ENCODE measurements at places on chromosomes 7 and 10. TPM values are rescaled to one million over a fixed set of nuclear protein-coding genes. Genes with fewer than 3 reads are reported as not detected.

ADAP1 gene
- total RNA-seq: 7.7 TPM

WDR11 gene
- total RNA-seq: 11.1 TPM

MRLN gene
- not detected for total RNA-seq

ASB10 gene
- 4.0 TPM for total RNA-seq

IFIT1B gene
- total RNA-seq: 0.24 TPM

NXPH1 gene
- not detected for total RNA-seq

TRIM24 gene
- total RNA-seq: 14.2 TPM

ARHGEF35 gene
- total RNA-seq: 1.7 TPM

SNX10 gene
- 3.3 TPM for total RNA-seq

EPO gene
- total RNA-seq: not detected

AQP1 gene
- 353 TPM for total RNA-seq

FXYD4 gene
- total RNA-seq: not detected
